ENCODE measurements at places on chromosomes 1 and 21. TPM values are rescaled to one million over a fixed set of nuclear protein-coding genes. Genes with fewer than 3 reads are reported as not detected.

DNA sequence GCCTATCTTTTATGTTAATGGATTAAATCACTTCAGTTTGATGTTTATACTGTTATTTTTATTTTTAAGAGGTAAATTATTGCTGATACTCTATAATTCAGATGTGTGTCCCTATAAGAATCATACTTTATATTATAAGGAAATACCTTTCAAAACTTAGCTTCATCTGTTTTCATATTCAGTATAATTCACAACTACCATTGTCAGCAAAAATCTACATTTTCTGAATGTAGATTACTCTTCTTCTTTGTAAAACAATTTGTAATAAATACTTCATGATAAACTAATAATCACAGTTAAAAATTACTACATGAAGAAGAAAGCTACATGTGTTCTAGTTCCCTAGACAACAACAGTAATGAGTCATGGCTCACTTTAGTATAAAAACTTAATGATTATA, 115.4 kb upstream of the SERTAD4 start:
- no peak for DNase-seq

DNA sequence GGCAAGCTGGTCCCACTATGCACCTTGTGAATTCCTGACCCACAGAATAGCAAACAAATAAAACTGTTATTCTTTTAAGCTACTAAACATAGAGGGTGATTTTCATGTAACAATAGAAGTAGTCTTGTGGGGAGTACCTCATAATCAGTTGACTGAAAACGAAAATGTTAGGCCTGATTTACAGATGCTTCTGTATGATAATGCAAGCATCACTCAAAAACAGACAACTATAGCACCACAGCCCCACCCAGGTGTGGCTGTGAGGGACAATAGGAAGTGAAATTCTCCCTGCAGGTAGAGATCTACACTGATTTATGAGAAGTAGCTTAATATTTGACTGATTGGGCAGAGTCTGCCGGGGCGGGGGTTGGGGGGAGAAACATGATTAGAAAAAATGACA, 26.5 kb upstream of the KRTAP19-8 start:
- no peak for DNase-seq

CD1D gene
- 0.36 TPM for total RNA-seq

- no peak for DNase-seq
Measured at GRCh38 chr1:82487778-82488177, 687.0 kb downstream of the ADGRL2 start.

- DNase-seq, result no peak
Measured at GRCh38 chr21:40567501-40567900, 279.5 kb downstream of the DSCAM start.

DNA sequence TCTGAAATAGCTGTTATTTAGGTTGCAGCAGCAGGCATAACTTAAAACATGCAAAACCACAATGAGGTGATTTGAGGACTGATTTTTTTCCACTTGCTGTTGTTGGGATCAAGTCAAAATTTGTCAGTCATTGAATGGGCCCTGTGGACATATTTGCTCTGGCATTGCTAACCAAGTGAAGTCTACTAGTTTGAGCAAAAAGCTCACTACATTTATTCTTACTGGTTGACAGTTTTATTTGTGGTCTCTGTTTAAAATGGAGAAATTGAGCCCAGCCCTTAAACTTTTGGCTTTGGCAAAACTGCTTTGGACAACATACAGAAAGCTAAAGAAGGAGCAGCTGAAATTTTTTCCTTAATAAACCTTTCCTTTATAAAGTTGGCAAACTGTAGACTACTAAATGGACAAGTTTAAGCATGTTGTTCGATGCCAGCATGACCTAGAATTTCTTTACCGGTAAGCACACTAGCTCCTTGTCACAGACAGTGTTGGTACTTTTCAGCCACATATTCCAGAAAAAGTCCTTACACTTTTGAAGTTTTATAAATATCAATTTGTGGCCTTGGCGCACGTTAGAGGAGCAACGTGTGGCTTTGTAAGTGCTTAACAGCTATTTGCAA, 234.6 kb downstream of the USP25 start:
- no peak for DNase-seq
